ENCODE measurements at places on chromosomes 6 and 20. TPM values are rescaled to one million over a fixed set of nuclear protein-coding genes. Genes with fewer than 3 reads are reported as not detected.
A peak's percentile ranks its signal among the peaks of the same experiment; 100 is the strongest.

The ZSWIM3 gene
- total RNA-seq: 4.4 TPM

The CEP57L1 gene
- total RNA-seq: 7.0 TPM

GRCh38 chr20:14829906-14830305 lies 492.5 kb upstream of the FLRT3 start:
- no peaks in the 10 kb centered on the region for H3K27me3 ChIP-seq
- H3K36me3 ChIP-seq: no peaks in the 10 kb centered on the region
- H3K27ac ChIP-seq: no peak overlapping the region
- no peaks in the 10 kb centered on the region for H3K4me1 ChIP-seq

GRCh38 chr6:80209430-80209829 lies 103.0 kb downstream of the BCKDHB start:
- no peak for DNase-seq
- H3K36me3 ChIP-seq: peaks cover 23% of the 10 kb centered on the region
- no peak overlapping the region for H3K4me3 ChIP-seq
- H3K27ac ChIP-seq: no peak overlapping the region

- DNase-seq: no peak
- no peak overlapping the region for H3K4me3 ChIP-seq
- H3K27me3 ChIP-seq: no peaks in the 10 kb centered on the region
- no peaks in the 10 kb centered on the region for H3K36me3 ChIP-seq
- H3K4me1 ChIP-seq: no peaks in the 10 kb centered on the region
- H3K27ac ChIP-seq: no peak overlapping the region
Observed at GRCh38 chr6:138555421-138555988, 56.2 kb upstream of the NHSL1 start.

GRCh38 chr6:136846046-136846445 lies 23.7 kb downstream of the PEX7 start:
- no peak overlapping the region for H3K4me3 ChIP-seq
- H3K27me3 ChIP-seq: no peaks in the 10 kb centered on the region
- peak; percentile 13 for DNase-seq
- peaks cover 6% of the 10 kb centered on the region for H3K4me1 ChIP-seq

DNA sequence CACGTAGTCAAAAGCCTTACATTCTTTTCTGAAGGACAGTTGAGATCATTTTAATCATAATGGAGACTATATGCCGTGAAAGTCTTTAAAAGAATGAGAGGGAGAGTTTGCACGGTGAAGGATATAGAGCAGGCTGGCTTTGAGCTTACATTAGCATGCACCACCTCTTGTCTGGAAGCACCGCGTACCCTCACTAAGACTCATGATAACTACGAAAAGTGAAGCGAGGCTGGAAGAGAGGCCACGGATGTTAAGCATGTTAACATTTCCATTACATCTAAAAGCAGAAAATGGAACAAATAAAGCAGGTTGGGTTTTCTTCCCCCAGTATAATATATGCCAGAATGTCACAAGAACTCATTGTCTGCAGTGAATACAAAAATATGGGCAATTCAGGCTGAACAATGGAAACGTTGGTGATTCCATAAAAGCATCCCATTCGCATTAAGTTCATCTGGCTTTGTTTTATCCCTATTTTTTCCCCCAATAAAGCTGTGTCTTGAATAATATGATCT lies 40.6 kb upstream of the NKX2-2 start:
- H3K27ac ChIP-seq: no peak overlapping the region
- peaks cover 5% of the 10 kb centered on the region for H3K27me3 ChIP-seq
- H3K4me3 ChIP-seq: no peak overlapping the region
- no peak for DNase-seq

Data from naive thymus-derived CD8-positive, alpha-beta T cell (primary cell).